A549 treated with RU486 at 1 μM for 4 hours (cell line): ENCODE measurements at places on chromosomes 7 and 10. TPM values are rescaled to one million over a fixed set of nuclear protein-coding genes. Genes with fewer than 3 reads are reported as not detected.

The ACSM6 gene
- total RNA-seq = not detected in 5 replicates

The SOSTDC1 gene
- not detected in 5 replicates for total RNA-seq

The CCSER2 gene
- 7.2 to 13.8 TPM (median 10.4 TPM) in 5 replicates for total RNA-seq

The PALD1 gene
- total RNA-seq = 5.0 to 7.9 TPM (median 7.1 TPM) in 5 replicates

The FOXL3 gene
- not detected in 5 replicates for total RNA-seq

The GARIN1A gene
- total RNA-seq = 0.42 to 1.4 TPM (median 0.71 TPM) in 5 replicates

The SH2D4B gene
- not detected in 5 replicates for total RNA-seq
